ENCODE measurements at places on chromosomes 2 and 18.

DNA sequence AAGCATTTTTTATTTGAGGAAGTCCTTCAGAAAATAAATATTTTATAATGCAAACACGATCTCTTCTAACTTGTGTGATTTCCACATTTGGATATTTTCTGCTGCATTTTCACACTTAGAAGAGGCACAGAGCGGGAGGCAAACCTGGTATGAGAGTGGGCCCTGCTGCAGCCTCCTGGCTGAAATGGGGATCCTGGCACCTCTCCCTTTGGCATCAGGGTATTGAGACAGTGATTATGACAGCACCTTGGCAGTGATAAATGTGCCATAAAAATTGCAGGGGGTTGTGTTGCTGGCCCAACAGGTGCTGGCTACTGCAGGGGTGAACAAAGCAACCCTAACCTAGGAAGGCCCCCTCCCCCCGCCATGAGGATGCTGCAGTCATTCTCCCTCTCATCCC is 128.6 kb downstream of the TSN start:
- DNase-seq = no peak

- no peak for DNase-seq
Observed at GRCh38 chr2:72148003-72148836, 558 bp upstream of the CYP26B1 start.

- DNase-seq = no peak
Observed at GRCh38 chr18:45723567-45724355, at the start of gene SLC14A1. TSS of gene SLC14A1 (plus strand) at chr18:45724181. CDS start at chr18:45730321, 6,140 bp downstream.

- no peak for DNase-seq
Observed at GRCh38 chr2:228983700-228984099, 287.4 kb downstream of the PID1 start.

DNA sequence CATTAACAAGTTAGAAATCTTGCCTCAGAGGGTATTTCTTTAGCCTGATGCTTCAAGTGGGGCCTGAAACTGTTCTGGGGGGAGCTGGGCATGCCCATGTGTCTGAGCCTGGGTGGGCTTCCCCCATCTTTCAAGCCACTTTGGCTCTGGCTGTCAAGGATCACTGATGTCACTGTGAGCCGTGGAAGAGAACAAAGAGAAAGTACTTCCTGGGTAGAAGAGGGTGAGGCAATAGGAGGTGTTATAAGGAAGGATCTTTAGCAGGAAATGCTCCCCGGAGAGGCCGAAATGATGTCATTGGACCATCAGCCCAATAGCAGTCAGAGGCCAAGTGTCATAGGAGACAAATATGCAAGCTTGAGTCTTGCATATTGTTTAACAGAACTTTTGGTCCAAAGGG is 228.4 kb upstream of the MEX3C start:
- no peak for DNase-seq

- DNase-seq = peak; percentile 57
Observed at GRCh38 chr18:46148810-46149209, 44.6 kb downstream of the HAUS1 start.

- no peak for DNase-seq
Observed at GRCh38 chr2:11808016-11808400, 61.6 kb downstream of the LPIN1 start.

GRCh38 chr2:86704459-86704971 is 15.6 kb upstream of the RMND5A start:
- no peak for DNase-seq

- DNase-seq = no peak
Observed at GRCh38 chr2:23803965-23804542, 122.9 kb downstream of the ATAD2B start.

- DNase-seq = no peak
Observed at GRCh38 chr18:37270038-37270665, 295.4 kb downstream of the CELF4 start.

- no peak for DNase-seq
Observed at GRCh38 chr18:63025251-63026090, 294.1 kb downstream of the BCL2 start.

GRCh38 chr2:74364533-74365505 is 15.3 kb downstream of the DCTN1 start:
- DNase-seq = no peak

- DNase-seq = no peak
Observed at GRCh38 chr2:8134985-8135682, 546.7 kb upstream of the ID2 start.

- DNase-seq = no peak
Observed at GRCh38 chr2:150409196-150409595, 78.3 kb downstream of the RND3 start.

GRCh38 chr18:59659508-59660170 is 37.6 kb downstream of the CCBE1 start:
- no peak for DNase-seq

GRCh38 chr18:3648641-3649040 is 198.7 kb downstream of the TGIF1 start:
- no peak for DNase-seq

DNA sequence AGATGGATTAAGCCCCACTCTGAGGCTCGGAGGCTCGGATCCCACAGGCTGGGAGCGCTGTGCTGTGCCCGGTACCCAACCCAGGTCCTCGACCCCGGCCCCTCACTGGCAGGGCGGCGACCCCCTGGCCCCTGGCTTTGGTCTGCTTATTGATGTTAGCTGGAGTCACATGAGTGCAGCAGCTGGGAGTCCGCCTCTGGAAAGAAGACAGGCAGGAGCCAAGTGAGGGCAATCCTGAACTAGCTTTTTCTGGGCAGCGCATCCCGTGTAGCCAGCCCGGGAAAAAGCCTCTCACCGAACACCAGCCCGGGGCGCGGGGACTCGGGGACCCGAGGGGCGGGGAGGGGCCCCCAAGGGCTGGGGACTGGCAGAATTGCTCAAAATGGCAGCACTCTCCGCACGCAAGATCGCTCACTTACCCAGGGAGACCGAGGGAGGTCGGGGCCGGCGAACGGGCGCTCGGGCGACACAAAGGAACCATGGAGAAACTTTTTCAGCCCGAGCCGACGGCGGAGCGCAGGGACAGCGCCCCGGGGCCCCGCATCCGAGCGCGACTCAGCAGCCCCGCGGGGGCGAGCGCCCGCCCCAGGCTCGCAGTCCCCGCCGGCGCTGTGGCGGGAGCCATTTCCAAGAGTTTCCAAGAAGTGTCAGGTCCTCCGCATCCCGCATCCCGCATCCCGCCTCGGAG is 567 bp downstream of the TMEM200C start:
- DNase-seq = no peak

DNA sequence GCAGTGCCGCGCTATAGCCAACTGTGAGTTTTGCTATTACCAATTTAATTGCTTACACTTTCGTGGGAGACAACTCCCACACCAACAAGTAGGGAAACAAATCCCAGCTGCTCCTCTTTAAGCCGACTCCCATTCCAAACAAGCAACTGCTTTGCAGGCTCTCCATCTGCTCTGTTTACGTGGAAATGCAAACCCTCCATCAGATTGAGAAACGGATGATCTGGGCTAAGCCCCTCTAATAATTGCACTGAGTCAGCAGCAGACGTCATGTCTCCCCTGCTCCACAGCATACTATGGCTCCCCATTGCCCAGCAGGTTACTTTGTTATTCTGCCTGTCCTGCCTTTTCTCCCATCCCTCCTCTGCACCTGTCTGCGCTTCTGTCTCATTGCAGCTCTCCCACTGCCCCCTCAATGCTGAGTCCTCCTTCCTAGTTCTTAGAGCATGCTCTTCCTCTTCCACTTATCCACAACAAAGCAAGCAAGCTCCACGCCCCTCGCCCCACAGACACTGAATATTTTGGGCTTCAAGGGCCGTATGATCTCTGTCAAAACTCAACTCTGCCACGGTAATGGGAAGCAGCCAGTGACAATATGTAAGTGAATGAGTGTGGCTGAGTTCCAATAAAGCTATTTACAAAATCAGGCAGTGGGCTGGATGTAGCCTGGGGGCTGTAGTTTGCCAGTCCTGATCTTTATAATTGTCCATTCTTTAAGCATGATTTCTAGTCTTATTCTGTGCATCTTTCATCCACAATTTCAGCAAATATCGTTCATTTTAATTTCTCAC is 39.5 kb upstream of the ARL4C start:
- DNase-seq = no peak

DNA sequence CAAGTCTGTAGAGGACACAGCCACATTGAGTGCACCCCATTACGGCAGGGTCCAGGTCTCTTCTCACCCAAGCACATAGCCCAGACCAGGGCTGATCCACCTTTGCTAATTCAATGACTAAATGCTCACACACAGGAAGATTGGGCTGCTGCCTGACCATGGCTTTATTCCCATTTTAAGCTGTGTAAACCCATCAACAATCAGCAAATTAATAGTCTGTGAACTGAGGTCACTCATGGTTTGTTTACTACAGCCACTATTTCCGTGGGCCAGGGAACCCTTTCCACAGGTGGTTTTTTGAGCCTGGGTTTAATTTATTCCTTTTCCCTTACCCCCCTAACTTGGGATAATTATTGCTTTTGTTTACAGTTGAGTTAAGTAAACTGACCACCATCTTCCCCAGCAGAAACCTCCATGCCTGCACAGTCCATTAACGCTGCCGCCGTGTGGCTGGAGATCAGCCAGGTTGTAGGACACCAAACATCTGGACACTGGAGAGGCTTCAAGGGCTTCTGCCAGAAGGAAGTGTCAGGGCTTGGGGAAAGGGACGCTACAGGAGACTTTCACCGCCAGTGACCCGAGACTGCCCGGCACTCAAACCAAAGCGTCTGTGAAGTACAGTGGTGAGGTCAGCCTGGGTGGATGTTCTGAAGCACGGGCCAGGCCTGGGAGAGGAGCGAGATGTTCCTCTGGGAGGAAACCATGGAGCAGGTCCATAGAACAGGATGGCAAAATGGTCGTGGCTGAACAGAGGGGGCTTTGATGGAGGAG is 282.9 kb downstream of the DYSF start:
- DNase-seq = no peak

DNA sequence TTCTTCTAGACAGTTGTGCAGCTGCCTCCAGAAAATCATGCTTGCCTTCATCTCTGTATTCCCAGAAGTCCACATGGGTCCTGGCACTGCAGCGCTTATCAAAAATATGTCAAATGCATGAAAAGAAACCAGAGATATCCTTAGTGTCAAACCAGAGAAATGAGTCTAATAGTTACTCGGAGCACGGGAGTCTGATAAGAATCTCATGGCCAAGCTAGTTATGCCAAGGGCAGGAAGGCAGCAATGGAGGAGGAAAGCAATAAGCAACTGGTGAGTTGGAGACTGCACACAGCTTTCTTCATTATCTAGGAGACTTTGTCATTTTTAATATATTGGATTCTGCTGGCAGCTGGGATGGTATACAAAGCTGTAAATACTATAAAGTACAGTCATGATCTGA is 38.6 kb downstream of the TRIB2 start:
- DNase-seq = no peak

DNA sequence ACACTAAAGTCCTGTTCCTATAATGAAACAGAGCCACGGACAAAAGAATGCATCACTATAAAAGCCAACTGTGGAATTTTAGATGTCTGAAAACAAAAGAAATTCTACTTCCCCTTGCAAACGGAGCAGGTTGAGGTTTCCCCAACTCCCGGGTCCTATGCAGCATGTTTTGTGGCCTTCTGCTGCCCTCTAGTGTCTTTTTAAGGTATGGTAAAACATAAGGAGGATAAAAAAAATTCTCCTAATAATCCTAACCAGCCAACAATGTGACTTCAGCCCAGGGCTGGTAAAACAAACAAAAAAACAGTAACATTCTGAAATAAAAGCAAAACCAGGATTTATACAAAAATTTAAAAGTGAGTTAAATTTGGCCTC is 539.5 kb downstream of the NRXN1 start:
- DNase-seq = peak; percentile 5

GRCh38 chr2:126506786-126507185 is 149.2 kb upstream of the GYPC start:
- no peak for DNase-seq

DNA sequence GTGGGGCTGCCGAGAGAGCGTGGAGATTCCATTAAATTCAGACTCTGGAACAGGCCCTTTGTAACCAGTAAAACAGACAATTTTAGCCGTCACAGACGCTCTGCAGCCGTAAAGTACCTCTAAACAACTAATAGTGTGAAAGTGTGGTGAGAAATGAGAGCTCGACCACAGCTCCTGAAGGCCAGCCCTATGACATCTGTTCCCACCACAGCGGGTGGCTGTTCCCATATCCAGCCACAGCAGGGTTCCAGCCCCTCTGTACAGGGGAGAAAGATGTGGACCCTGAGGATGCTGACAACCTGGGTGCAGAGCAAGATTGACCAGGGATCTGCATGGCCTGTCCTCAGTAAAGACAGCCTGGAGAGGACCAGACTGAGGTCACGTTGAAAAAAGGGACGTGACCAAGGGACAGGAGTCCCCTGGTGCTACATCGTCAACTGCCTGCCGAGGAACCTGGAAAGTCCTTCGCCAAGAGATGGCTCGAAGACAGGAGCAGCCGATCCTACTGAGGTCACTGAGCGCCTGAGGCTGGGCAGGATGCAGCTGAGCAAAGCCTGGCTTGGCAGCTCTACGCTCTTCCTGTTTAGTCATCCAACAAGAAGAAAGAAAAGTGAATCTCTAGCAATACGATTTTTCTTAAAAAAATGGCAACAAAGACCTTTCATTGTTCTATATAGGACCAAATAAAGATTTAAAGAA is 831.7 kb downstream of the RNF144A start:
- DNase-seq = no peak

GRCh38 chr2:38875227-38875575 is 533 bp downstream of the DHX57 start:
- no peak for DNase-seq

- no peak for DNase-seq
Observed at GRCh38 chr2:7070483-7070882, 153.3 kb downstream of the RNF144A start.

DNA sequence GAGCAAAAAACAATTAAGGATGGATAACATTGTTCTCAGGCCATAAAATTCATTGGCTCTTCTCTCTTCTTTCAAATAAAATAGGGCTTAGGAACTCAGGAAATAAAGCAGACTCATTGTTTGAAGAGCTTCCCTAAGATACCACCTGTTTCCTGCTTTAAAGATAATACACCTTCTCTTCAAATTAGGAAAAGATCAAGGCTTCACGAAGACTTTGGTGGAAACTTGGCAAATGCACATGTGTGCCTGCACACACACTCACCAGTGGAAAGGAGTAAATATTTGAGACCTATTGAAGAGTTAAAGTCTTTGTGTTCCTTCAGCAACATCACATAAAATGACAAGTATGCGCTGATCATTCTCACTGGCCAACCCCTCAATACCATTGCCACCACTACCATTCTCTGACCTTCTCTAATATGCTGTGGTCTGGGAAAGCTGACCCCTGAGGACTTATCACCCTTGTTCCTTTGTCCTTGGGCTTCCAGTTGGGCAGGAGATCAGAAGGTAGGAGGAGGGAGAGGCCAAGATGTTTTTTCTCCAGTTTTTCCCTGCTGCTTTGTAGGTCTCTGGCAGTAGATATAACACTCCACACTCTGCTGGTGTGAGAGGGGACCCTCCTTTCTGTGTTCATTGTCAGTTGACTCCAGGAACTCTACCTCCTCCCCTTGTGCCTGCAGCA is 53.5 kb upstream of the SPOPL start:
- no peak for DNase-seq

Data from activated CD4-positive, alpha-beta T cell treated with anti-CD3 and anti-CD28 coated beads for 4 hours (primary cell).